ENCODE measurements at places on chromosomes 13 and 19. TPM values are rescaled to one million over a fixed set of nuclear protein-coding genes. Genes with fewer than 3 reads are reported as not detected.
A peak's percentile ranks its signal among the peaks of the same experiment; 100 is the strongest.

Gene F7
- total RNA-seq = not detected

Gene TINCR
- 0.34 TPM for total RNA-seq

Gene CGB5
- not detected for total RNA-seq

Gene ZNF761
- total RNA-seq = 9.9 TPM

Gene N4BP2L1
- 0.60 TPM for total RNA-seq

Gene CYP2F1
- total RNA-seq = not detected

Gene GPR183
- total RNA-seq = not detected

Gene B3GNT3
- not detected for total RNA-seq

Gene SERTAD1
- 22.5 TPM for total RNA-seq

GRCh38 chr13:79724348-79725103, 243.6 kb downstream of the NDFIP2 start:
- no peak for DNase-seq

DNA sequence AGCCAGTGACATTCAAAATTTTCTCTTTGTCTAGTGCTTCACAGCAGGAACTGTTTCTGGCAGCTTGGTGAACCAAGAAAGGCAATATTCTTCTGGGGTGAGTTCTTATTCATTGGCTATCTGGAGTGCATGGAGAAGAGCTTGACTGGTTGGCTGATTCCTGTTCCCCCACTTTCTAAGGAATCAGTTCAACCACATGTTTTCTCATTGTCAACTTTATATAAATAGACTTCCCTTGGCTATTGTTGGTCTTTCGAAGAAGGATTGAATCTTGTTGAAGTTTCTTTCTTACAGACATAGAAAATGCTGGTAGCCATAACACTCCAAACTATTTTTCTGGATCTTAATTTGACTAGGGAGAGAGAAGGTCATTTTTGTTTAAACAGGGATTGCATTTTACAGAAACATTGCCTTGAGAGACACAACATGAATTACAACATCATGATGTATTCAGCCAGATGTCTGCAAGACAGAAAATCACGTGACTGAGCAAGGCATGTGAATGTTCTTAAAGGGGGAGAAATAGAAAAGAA, 85.2 kb downstream of the EDNRB start:
- no peak for DNase-seq

GRCh38 chr19:4911314-4911713, 2.0 kb downstream of the UHRF1 start:
- peak; percentile 11 for DNase-seq

DNA sequence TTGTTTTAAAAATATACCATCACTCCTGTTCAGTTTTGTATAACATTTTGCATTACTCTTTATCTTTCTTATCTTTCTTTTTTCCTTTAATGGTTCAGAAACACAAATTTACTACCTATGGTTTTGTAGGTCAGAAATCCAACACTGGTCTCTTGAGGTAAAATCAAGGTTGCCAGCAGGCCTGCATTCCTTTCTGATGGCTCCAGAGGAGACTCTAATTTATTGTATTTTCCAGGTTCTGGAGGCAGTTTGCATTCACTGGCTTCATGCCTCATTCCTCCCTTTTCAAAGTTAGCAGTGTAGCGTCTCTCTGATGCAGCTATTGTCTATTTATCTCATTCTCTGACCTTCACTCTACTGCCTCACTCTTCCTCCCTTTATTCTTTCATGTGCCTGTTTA, 767.4 kb downstream of the SLITRK6 start:
- DNase-seq = no peak

- no peak for DNase-seq
These were observed 346.0 kb downstream of the KCNRG start for GRCh38 chr13:50361282-50361681.

- DNase-seq = no peak
These were observed 2.3 kb downstream of the TBXA2R start for GRCh38 chr19:3604227-3604986.

DNA sequence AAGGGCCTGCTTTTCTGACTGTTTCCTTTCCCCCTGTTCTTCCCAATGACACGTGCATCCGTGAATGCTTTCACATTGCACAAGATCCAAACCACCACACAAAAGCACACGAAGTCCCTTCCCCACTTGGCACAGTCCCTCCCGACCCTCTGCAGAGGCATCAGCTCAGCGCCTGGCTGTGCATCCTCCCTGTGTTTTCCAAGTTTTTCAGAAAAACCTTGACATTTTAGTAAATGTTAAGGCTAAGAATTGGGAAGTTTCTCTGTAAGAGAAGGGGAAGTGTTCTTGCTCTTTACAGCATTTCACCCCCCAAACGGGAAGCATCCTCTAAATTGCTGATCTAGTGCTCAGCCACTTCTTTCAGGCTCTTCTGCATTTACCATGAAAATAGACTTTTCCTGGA, 94.5 kb upstream of the TM9SF2 start:
- no peak for DNase-seq

GRCh38 chr13:28817204-28817603, 2.9 kb upstream of the MTUS2 start:
- DNase-seq = no peak

GRCh38 chr13:100722517-100722916, 47.9 kb upstream of the TMTC4 start:
- no peak for DNase-seq

- no peak for DNase-seq
These were observed 12.4 kb upstream of the USE1 start for GRCh38 chr19:17202713-17203112.

GRCh38 chr13:100633461-100633860, 41.1 kb downstream of the TMTC4 start:
- peak; percentile 89 for DNase-seq

DNA sequence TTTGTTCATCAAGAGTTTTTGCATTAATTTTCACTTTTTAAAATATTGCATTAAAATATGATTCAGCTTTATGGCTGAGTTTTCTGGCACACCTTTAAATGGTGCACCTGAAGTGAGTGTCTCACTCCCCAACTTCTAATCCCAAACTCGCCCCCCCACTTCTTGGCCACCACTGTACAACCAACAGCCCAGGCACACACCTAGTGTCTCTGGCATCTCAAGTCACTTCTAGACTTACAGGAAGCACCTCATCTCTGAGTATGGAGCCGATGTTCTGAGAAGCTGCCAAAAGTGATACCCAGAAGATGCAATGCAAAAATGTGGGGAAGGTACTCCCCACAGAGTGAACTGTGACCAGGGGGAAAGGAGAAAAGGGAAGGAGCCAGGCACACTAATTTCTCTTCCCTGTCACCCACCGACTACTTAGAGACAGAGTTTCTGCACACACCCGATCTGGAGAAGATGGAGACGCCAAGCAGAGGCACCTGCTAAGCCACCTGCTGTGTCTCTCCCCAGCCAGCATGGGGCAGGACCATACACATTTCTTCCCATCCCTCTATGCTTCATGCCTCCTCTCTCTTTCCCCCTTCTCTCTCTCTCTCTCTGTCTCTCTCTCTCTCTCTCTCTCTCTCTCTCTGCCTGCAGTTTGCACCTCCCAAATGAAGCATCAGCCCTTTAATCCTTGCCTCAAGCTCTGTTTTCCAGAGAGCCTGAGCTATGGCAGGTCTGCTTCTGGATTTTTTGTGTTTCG, 155.3 kb upstream of the ZNF507 start:
- no peak for DNase-seq

- DNase-seq = no peak
These were observed 39.0 kb upstream of the CYP2S1 start for GRCh38 chr19:41154060-41154459.

GRCh38 chr13:75161804-75162203, 320.2 kb downstream of the TBC1D4 start:
- no peak for DNase-seq

DNA sequence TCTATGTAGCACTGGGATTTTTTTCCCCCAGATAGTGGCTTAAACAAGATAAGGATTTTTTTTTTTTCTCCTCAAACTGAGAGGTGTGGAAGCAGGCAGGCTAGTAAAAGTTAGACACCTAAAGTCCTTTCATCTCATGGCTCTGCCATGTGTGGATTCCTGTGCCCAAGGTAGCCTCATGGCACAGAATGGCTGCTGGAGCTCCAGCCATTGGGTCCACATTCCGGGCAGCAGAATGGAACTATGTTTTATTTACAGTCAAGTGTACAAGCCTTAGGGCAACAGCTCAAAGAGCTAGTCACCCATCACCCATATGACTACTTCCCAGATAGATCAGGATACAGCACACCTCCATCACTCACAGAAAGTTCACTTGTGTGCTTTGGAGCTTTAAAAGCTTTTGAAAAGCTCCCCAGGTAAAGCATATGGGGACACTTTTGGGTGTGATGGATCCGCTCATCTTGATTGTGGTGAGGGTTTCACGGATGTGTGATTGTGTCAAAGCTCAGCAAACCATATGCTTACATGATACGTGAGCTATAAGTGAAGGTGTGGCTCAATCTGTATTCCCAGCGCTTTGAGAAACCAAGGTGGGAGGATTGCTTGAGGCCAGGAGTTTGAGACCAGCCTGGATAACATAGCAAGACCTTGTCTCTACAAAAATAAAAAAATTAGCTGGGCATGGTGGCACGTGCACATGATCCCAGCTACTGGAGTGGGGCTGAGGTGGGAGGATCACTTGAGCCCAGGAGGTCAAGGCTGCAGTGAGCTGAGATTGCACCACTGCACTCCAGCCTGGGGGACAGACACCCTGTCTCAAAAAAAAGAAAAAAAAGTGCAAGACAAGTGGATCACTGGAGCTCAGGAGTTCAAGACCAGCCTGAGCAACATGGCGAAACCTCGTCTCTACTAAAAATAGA, 18.1 kb downstream of the PGLS start:
- DNase-seq = no peak

- no peak for DNase-seq
These were observed 139.8 kb downstream of the PTPRS start for GRCh38 chr19:5200844-5201243.

- DNase-seq = peak; percentile 81
These were observed 6.2 kb downstream of the SYT5 start for GRCh38 chr19:55173714-55174409.

- peak; percentile 49 for DNase-seq
These were observed 42.5 kb downstream of the IRS2 start for GRCh38 chr13:109743706-109744453.

DNA sequence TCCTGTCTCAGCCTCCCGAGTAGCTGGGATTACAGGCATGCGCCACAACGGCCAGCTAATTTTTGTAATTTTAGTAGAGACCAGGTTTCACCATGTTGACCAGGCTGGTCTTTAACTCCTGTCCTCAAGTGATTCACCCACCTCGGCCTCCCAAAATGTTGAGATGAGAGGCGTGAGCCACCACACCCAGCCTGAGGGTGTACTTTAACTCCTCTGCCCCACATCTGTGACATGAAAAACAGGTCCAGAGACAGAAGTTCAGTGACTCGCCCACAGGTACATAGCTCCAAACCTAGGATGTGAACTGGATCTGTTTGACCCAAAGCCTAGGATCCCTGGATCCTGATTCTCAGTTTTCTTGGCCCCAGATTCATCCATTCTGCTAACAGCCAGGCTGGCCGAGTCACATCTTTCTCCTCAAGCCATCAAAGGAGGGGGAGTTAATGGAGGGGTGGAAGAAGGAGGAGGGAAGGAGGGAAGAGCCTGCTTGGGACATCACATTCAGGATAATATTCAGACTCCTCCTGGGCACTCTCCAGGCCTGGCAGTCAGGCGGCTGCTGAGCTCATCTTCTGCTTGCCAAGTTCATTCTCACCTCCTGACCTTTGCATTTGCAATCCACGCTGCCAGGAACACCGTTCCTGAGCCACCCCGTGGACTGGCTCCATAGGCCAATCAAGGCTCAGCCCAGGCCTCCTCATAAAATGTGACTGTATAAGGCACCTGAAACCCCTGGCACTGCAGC, 3.1 kb downstream of the SPC24 start:
- DNase-seq = peak; percentile 69

DNA sequence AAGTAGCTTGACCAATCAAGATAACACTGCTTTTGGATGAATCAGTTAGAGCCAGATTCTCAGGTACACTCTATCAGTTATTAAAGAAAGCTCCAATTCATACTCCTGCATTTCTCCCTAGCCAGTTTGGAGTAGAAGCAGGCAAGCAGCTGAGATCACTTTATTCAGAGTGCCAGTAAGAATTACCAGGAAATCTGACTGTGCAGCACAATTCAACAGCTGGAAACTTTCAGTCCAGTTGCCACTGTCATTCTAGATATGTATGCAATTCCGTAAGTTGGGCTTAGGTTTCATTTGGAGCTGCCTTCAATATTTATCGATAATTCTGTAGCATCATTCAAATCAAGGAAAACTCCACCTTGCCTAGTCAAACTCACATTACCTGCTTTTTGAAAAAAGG, 2625.6 kb upstream of the PCDH20 start:
- no peak for DNase-seq

GRCh38 chr19:17947815-17948513, 15.1 kb downstream of the CCDC124 start:
- peak; percentile 83 for DNase-seq
